Activated CD4-positive, alpha-beta T cell treated with anti-CD3 and anti-CD28 coated beads, Interleukin-2, amount 10 ng/mL, durations not matched to agents 7 days and 5 days (primary cell): ENCODE measurements at places on chromosomes 5 and 9.

- no peak for DNase-seq
These were observed 1.3 kb downstream of the AK1 start for GRCh38 chr9:127876026-127876763.

GRCh38 chr5:114391321-114391720, 29.5 kb downstream of the KCNN2 start:
- DNase-seq = no peak

GRCh38 chr9:107782789-107783188, 293.2 kb upstream of the KLF4 start:
- no peak for DNase-seq

- no peak for DNase-seq
These were observed 528.7 kb upstream of the DAP start for GRCh38 chr5:11289733-11290132.

- DNase-seq = no peak
These were observed 684.1 kb downstream of the SEMA5A start for GRCh38 chr5:8861764-8862163.

- DNase-seq = no peak
These were observed 28.5 kb upstream of the AKNA start for GRCh38 chr9:114416290-114416689.

GRCh38 chr5:137300411-137301240, 198.5 kb downstream of the SPOCK1 start:
- DNase-seq = no peak

DNA sequence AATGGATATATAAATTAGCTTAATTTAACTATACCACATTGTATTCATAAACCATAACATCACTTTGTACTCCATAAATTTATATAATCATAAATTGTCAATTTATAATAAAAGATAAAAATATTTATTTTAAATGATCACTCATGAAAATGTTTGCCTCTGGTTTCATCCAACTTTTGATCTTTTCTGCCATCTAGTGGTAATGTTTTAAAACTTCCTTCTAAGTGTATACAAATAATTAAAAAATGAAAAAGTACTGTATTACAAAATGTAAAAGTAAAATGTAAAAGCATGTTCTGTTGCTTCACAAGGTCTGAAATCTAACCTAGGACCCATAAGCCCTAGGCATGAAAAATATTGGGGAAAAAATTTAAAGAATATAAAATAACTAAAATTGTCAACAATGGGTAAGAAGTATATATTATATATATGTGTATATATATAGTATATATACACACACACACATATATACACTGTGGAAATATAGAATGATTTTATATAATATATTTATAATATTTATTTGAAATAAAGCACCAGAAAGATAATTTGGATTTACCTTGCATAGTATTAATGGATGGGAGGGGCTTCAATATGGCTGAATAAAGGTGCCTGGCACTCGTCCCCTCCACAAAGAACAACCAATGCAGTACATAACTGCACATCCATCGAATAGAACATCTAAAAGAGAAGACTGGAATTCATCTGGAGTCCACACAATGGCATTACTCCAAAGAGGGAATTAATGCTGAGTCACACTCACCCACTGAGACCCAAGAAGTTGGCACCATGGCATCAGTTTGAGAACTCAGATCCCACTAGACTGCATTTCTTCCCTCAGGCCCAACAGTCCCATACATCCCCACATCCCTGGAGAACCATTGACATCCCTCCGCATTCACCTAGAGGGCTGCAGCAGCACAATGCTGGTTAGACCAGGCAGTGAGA, 32.5 kb downstream of the ANXA1 start:
- no peak for DNase-seq

- DNase-seq = no peak
These were observed 589.4 kb upstream of the WWC1 start for GRCh38 chr5:167702014-167702413.

DNA sequence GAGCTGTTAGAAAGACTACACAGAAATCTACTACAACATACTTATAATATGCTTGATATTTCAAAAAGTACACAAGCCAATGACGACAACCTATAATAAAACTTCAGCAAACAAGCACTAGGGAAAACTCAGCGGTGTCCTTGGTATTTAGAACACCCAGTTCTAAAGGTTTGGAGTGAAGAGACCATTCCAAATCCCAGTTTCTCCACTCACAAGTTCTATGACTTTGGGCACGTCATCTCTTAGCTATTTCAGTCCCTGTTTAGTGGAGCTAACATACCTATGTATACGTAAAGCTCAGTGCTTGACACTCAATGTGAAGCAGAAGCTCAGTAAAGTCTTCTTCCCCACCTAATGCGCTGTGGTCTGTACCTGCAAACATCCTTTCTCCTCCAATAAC, 52.8 kb downstream of the MLLT3 start:
- no peak for DNase-seq

GRCh38 chr5:2709976-2710689, 41.3 kb downstream of the IRX2 start:
- DNase-seq = no peak

- no peak for DNase-seq
These were observed 315.2 kb upstream of the ACO1 start for GRCh38 chr9:32069169-32069813.

- no peak for DNase-seq
These were observed 17.7 kb downstream of the C9orf40 start for GRCh38 chr9:74935008-74935407.

GRCh38 chr5:171635028-171635427, 150.6 kb upstream of the SMIM23 start:
- DNase-seq = no peak

DNA sequence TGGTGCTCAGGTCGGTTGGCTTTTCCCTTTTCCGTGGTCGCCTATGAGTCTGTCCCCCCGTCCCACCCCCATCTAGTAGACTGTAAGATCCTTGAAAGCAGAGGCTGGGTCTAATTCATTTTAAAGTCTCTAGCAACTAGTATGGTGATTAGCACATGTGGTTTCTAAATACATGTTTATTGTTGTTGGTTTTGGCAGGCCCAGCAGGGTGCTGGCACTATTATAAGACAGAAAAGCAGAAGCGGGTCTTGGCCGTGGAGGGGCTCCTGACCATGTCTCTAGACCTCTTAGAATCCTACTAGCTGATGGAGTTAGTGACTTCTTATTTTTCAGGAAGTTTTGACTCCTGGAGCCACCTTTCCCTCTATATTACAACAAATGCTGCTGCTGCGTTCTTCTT, 61.5 kb upstream of the TNFSF8 start:
- no peak for DNase-seq

DNA sequence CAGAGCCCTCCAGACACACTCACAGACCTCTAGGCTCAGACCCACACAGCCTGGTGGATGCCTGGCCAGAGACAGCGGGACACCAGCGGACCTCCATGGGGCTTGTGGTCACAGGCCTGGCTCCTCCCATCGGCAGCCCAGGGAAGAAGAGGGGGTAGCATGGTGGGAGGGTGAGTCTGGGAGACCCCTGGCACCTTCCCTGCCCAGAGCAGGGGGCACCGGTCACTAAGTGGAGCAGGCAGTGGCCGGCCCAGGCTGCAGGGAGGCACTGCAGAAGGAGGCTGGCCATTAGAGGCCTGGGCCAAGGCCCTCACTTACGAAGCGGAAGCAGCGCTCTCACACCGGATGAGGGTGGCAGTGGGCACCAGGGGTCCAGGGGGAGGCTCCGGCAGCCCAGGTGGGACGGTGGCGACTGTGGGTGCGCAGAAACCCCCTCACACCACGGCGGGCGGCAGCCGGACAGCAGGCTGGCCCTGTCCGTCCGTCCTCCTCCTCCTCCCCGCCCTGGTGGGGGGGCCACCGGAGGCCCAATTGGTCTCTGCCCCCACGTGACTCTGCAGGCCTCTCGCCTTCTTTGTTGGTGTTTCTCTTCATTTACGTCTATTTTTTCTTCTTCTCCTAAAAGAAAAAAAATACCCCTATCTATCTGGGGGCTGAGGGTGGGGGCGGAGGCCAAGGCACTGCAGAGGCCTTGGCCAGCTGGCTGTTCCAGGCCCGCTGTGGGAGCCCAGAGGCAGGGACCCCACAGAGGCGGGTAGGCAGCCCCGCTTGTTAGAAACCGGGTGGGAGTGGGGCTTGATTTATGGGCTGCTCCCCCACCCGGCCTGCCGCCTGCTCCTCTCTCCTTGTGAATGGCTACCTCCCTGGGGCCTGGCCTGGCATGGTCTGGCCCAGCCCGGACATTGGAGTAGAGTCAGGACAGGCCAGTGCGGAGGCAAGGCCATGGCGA, at the start of gene NR5A1:
Gene NR5A1 (minus strand): TSS at position 469 of the 949 bp plus-strand sequence. CDS start 4,004 bp downstream, outside the sequence.
- no peak for DNase-seq

DNA sequence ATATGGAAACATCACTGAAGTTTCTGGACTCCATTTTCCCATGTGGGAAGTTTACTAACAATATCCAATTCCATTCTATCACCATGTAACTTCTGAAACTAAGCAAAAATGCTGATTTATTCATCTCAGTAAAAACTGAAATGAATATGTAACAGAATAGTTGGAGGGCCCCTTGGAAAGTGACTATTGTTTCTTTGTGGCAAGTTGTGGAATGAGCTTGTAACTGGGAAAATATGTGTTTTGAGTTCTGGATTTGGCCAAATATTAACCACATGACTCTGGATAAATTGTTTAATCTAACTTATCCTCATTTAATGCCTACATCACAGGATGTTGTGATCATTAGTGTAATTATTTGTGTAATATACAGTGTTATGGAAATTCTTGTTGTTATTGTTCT, 619.3 kb downstream of the TLE4 start:
- no peak for DNase-seq

GRCh38 chr9:37719526-37719925, 34.1 kb upstream of the TRMT10B start:
- no peak for DNase-seq

DNA sequence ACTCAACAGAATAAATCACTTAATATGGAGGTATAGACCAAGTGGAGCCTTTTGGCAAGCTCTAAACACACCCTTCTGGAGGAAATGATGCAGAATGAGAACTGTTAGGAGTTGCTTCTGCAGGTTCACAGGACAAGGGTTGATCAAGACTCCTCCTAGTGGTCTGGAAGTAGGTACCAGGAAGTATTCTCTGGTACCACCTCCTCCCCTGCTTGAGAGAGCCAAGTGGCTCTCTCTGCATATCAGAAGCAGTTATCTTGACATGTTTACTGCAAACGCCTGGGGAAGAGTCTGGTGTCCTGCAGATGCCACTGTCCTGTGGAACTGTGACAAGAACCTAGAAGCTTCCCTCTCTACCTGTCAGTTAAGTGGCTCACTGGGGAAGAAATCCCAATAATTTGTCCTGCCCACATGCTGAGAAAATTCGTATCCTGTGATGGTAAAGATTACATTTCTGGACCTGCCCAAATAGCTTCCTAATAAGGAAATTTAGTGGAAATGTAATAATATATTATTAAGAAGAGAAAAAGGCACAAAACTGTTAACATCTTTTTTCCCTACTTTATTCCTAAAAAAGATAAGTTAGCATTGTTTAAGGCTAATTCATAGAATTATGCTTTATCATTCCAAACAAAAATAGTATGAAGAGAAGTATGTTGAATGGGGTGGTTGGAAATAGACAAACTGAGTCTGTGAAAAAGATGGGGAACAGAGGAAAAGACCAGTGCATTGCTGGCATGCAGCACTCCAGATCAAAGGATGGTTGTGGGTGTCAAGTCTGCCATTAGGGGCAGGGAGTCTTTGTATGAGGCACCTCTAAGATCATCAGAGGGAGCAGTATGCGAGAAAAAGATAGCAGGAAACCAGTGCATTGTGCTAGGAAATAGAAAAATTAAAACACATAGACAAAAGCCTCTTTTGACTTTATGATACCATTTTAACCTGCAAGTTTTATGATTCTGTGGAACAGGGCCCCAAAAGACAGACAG, 118.8 kb downstream of the CDC42SE2 start:
- peak; percentile 74 for DNase-seq

- no peak for DNase-seq
These were observed 133.3 kb upstream of the DMRT1 start for GRCh38 chr9:708182-708550.

DNA sequence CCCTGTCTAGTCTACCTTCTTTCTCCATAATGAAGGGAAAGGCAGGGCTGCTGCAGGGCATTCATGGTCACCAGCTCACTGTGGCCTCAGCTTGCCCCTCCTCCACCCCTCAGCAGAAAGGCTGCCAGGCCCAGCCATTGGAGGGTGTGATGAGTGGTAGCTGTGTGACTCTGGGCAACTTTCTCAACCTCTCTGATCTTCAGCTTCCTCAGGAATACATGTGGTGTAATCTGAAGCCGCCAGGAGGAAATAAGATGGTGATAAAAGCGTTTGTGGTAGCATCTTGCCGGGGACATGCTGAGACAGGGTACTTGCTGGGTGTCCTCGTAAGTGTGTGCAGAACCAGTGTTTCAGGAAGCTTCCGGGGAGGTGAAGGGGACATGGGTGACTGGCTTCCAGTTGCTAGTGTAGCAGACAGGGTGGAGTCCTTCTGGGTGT, 9.8 kb downstream of the CXCL14 start:
- DNase-seq = no peak

DNA sequence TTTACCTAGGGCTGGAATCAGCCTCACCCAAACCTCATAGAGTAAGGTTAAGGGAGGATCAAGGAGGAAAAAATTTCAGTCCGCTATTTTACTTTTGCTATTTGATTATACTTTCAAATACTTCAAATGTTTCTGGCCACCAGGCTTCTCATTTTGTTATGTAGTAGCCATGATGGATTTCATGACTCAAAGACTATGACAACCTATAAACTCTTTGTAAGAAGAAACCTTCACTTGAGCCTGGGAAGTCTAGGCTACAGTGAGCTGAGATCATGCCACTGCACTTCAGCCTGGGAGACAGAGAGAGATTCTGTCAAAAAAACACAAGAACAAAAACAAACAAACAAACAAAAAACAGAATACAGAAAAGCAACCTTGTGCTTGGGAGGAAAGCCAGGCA, 293.6 kb upstream of the TNC start:
- no peak for DNase-seq
